ENCODE measurements at places on chromosomes 11 and 22. TPM values are rescaled to one million over a fixed set of nuclear protein-coding genes. Genes with fewer than 3 reads are reported as not detected.

DNA sequence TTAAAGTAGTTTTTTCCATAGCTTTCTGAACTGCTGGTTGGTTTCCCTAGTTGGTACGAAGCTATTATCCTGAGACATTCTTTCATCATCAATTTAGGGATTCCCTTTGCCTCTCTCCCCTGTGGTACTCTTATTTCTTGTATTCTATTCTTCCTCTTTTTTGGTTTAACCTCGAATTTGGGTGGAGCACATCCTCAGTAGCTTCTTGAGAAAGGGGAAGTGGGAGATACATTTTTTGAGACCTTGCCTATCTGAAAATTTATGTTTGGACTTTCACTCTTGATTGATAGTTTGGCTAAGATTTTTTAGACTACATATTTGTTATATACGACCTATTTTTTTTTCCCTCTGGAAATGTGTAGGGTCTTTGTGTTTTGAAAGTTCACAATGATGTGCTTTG is 121.7 kb upstream of the ZBED5 start:
- no peak overlapping the region for H3K27ac ChIP-seq
- H3K27me3 ChIP-seq, result peaks cover 20% of the 10 kb centered on the region
- DNase-seq, result no peak
- no peaks in the 10 kb centered on the region for H3K4me1 ChIP-seq
- no peaks in the 10 kb centered on the region for H3K36me3 ChIP-seq
- H3K4me3 ChIP-seq, result no peak overlapping the region

DNA sequence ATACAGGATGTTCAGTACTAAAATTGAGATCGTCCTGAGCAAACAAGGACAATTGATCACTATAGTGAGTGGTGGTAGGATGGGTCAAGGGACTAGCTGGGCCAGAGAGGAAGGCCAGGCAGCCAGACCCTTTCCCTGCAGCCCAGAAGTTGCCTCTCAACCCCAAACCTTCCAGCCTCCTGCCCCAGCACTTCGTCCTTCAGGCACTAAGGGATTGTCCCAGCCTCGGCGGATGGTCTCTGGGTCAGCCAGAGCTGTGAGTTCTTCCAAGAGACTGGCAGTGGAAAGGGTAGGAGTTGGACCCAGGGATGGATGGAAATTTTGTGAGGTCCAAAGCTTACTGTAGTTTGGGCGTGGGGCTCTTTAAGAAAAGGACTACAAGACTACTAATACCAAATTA is 3.6 kb upstream of the LMO1 start:
- no peaks in the 10 kb centered on the region for H3K36me3 ChIP-seq
- no peak overlapping the region for H3K4me3 ChIP-seq
- H3K4me1 ChIP-seq, result peaks cover 10% of the 10 kb centered on the region
- DNase-seq, result no peak
- H3K27ac ChIP-seq, result no peak overlapping the region
- peaks cover 53% of the 10 kb centered on the region for H3K27me3 ChIP-seq

- no peak overlapping the region for H3K27ac ChIP-seq
- no peaks in the 10 kb centered on the region for H3K36me3 ChIP-seq
- H3K4me3 ChIP-seq, result no peak overlapping the region
- H3K27me3 ChIP-seq, result peaks cover 15% of the 10 kb centered on the region
- DNase-seq, result peak; percentile 65
- H3K4me1 ChIP-seq, result peaks cover 4% of the 10 kb centered on the region
These were observed 3.6 kb upstream of the OR8B3 start for GRCh38 chr11:124402326-124402922.

GRCh38 chr11:61104963-61105362 is 2.7 kb downstream of the CD5 start:
- no peaks in the 10 kb centered on the region for H3K36me3 ChIP-seq
- H3K4me3 ChIP-seq, result no peak overlapping the region
- H3K27ac ChIP-seq, result no peak overlapping the region
- no peak for DNase-seq

DNA sequence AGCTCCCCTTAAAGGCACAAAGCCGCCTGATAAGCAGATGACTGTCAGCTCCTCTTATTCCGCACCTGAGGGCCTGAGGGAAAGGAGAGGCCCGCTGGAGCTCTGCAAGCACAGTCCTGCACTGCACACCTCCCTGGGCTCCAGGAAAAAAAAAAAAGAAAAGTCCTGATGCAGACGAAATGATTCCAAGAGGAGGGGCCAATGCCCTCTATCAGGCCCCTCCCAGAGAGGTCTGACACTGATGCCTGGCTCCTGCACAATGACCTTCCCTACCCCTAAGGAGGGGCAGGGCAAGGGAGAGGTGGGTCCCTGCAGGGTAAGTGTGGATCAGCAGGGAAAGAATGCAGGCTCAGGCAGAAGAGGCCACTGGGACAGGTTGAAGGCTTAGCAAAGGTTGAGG is 572.7 kb downstream of the SOX6 start:
- H3K27ac ChIP-seq, result no peak overlapping the region
- DNase-seq, result no peak
- H3K36me3 ChIP-seq, result no peaks in the 10 kb centered on the region

DNA sequence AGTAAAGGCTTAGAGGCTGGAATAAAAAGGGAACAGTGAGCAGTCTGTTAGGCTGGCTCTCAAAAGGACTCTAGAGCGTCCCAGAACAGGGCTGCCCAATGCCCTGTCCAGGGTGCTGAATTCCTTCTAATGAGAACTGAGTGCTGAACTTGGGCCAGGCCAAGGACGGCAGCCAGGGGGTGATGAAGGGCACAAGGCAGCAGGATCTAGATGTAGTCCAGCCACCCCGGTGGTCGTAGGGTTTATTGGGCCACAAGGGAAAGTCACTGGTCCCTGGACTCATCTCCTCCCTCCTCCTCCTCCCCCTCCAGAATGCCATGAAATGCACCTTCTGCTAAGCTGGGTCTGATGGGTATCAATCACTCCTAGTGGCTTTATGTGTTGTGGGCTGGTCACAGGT is 19.2 kb downstream of the NPTXR start:
- H3K27ac ChIP-seq, result no peak overlapping the region
- H3K4me1 ChIP-seq, result no peaks in the 10 kb centered on the region
- H3K4me3 ChIP-seq, result no peak overlapping the region
- H3K27me3 ChIP-seq, result no peaks in the 10 kb centered on the region
- DNase-seq, result no peak

- no peaks in the 10 kb centered on the region for H3K36me3 ChIP-seq
- H3K4me3 ChIP-seq, result no peak overlapping the region
- no peak for DNase-seq
These were observed 39.7 kb downstream of the CACNA1I start for GRCh38 chr22:39610246-39610645.

- no peak overlapping the region for H3K4me3 ChIP-seq
- H3K27me3 ChIP-seq, result peaks cover 4% of the 10 kb centered on the region
- H3K27ac ChIP-seq, result no peak overlapping the region
- H3K4me1 ChIP-seq, result peaks cover 3% of the 10 kb centered on the region
- no peak for DNase-seq
- no peaks in the 10 kb centered on the region for H3K36me3 ChIP-seq
These were observed 45.9 kb downstream of the MN1 start for GRCh38 chr22:27755521-27756211.

GRCh38 chr22:36775586-36775963 is 344 bp downstream of the IFT27 start:
- no peaks in the 10 kb centered on the region for H3K36me3 ChIP-seq
- peaks cover 16% of the 10 kb centered on the region for H3K4me1 ChIP-seq
- H3K4me3 ChIP-seq, result peak overlapping the region; percentile 98
- DNase-seq, result no peak

DNA sequence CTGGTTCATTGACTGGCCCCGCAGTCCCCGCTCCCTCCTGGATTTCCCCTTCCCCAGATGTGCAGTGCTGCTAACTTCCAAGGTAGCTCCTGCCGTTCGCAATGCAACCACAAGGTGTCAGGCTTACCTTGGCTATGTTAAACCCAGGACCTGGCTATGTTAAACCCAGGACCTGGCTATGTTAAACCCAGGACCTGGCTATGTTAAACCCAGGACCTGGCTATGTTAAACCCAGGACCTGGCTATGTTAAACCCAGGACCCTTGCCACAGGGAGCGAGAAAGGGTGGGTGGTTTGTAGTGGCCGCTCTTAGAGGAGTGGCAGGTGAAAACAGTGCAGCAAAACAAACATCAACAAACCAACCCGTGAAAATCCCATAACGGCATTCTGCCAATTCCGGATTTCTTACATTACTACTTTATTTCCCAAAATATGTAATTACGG is 2.9 kb upstream of the ADAMTS8 start:
- H3K36me3 ChIP-seq, result no peaks in the 10 kb centered on the region
- no peak overlapping the region for H3K27ac ChIP-seq
- peaks cover 31% of the 10 kb centered on the region for H3K27me3 ChIP-seq
- H3K4me3 ChIP-seq, result no peak overlapping the region
- DNase-seq, result peak; percentile 66

GRCh38 chr11:68380786-68381622 is 68.6 kb downstream of the LRP5 start:
- peaks cover 19% of the 10 kb centered on the region for H3K27me3 ChIP-seq
- H3K36me3 ChIP-seq, result no peaks in the 10 kb centered on the region
- peaks cover 8% of the 10 kb centered on the region for H3K4me1 ChIP-seq
- no peak overlapping the region for H3K27ac ChIP-seq

DNA sequence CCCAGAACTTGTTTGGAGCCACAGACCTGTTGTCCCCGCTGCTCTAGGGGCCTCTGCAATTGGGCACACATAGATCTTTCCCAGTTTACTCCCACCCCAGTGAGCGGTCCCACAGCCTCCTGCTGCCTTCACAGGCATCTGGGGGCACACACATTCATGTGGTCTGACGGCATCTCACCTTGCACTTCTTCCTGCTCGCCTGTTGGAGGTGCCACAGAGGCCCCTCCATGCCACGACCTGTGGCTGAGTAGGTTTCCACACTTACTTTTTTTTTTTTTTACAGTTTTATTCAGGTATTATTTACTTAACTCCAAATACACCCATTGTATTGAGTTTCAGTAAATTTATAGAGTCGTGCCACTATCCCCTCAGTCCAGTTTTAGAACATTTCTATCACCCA is 68.9 kb upstream of the SEPTIN5 start:
- H3K36me3 ChIP-seq, result peaks cover 27% of the 10 kb centered on the region
- H3K27me3 ChIP-seq, result peaks cover 32% of the 10 kb centered on the region
- no peak overlapping the region for H3K27ac ChIP-seq
- no peak overlapping the region for H3K4me3 ChIP-seq

DNA sequence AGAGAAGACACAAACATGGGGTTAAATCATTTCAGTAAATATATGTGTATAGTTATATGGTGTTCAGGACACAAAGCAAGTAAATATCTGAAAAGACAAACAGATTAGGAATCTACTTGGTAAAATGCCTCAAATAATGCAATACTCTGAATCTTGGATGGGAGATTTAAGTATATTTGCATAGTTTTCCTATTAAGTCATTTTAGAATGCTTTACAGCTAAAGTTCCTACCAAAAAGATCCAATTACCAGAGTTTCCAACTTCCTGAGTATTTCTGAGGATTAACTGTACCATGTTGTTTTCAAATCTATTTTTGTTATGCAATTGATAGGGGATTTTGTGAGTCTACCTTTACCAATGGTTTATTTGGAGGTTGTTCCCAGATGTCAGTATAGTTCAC is 424.4 kb upstream of the CCDC179 start:
- no peaks in the 10 kb centered on the region for H3K36me3 ChIP-seq
- DNase-seq, result no peak
- H3K4me3 ChIP-seq, result no peak overlapping the region
- H3K4me1 ChIP-seq, result no peaks in the 10 kb centered on the region
- no peak overlapping the region for H3K27ac ChIP-seq

Gene MUC15
- total RNA-seq, result not detected

Gene GGTLC3
- total RNA-seq, result not detected

Gene PRDM11
- 6.6 TPM for total RNA-seq

Gene CLMP
- not detected for total RNA-seq

Gene MMP7
- not detected for total RNA-seq

Gene FHIP1B
- 52.2 TPM for total RNA-seq

Gene PRODH
- not detected for total RNA-seq

Data from natural killer cell treated with Interleukin-12 subunit alpha and Interleukin-12 subunit beta and Interleukin-15 and Interleukin-18, amount 100 ng/mL, for 72 hours (primary cell).